T-helper 22 cell (primary cell): ENCODE measurements at places on chromosomes 3 and 15.

DNA sequence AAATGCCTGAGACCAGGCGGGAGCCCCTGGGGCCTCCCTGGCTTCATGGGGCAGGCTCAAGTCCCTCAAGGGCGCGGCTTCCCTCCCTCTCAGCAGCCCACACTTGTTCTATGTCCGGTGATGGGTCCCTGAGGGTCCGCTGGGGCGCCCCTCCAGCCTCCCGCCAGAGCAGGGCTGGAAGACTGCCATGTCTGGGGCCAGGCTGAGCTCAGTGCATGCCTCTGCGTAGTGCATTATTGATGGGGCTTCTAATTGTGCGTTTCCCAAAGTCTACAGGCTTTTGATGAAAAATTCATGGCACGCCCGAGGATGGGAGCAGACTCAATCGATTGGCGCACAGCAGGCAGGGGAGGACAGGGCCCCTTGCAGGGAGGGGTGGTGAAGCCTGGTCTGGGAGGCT, 51.3 kb downstream of the CYP11A1 start:
- DNase-seq: no peak

- no peak for DNase-seq
Measured at GRCh38 chr15:45873781-45874180, 239.0 kb downstream of the SQOR start.

GRCh38 chr3:170132335-170132734, 49.2 kb downstream of the PHC3 start:
- no peak for DNase-seq

DNA sequence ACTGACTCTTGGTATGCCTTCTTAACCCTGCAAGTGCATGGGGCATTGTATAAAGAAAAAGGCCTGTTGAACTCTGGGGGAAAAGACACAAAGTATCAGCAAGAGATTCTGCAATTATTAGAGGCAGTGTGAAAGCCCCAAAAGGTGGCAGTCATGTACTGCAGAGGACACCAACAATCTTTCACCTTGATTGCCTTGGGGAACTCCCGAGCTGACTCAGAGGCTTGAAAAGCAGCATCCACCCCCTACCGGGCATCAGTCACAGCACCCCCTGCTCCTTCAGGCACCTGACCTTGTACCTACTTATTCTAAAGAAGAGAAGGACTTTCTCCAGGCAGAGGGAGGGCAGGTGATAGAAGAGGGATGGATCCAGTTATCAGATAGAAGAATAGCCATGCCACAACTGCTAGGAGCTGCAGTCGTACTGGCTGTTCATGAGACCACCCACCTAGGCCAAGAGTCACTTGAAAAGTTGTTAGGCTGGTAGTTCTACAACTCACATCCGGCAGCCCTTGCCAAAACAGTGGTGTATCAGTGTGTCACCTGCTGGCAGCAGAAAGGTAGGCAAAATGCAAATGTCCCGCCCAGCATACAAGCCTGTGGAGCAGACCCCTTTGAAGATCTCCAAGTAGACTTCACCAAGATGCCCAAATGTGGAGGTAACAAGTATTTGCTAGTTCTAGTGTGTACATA, 241.6 kb upstream of the CNTN6 start:
- DNase-seq: no peak

- no peak for DNase-seq
Measured at GRCh38 chr3:195727606-195728195, 6.9 kb downstream of the MUC20 start.

- DNase-seq: no peak
Measured at GRCh38 chr15:78194568-78194925, 39.8 kb downstream of the ACSBG1 start.
